Urinary bladder (tissue), 4 donors: ENCODE measurements at places on chromosomes 16 and 17.
A peak's percentile ranks its signal among the peaks of the same experiment; 100 is the strongest.

- no peak for DNase-seq
Measured at GRCh38 chr17:7223375-7223774, 3.6 kb downstream of the ACADVL start.

GRCh38 chr16:4217204-4218131 is 24.4 kb downstream of the SRL start:
- peak; percentile 73 for DNase-seq

- DNase-seq: no peak
Measured at GRCh38 chr17:69086641-69087040, 25.9 kb upstream of the ABCA9 start.

GRCh38 chr17:11598274-11599221 is at the start of gene DNAH9:
TSS of gene DNAH9 (plus strand) at chr17:11598470. CDS start at chr17:11598499, 29 bp downstream.
- DNase-seq: peak; percentile 92

DNA sequence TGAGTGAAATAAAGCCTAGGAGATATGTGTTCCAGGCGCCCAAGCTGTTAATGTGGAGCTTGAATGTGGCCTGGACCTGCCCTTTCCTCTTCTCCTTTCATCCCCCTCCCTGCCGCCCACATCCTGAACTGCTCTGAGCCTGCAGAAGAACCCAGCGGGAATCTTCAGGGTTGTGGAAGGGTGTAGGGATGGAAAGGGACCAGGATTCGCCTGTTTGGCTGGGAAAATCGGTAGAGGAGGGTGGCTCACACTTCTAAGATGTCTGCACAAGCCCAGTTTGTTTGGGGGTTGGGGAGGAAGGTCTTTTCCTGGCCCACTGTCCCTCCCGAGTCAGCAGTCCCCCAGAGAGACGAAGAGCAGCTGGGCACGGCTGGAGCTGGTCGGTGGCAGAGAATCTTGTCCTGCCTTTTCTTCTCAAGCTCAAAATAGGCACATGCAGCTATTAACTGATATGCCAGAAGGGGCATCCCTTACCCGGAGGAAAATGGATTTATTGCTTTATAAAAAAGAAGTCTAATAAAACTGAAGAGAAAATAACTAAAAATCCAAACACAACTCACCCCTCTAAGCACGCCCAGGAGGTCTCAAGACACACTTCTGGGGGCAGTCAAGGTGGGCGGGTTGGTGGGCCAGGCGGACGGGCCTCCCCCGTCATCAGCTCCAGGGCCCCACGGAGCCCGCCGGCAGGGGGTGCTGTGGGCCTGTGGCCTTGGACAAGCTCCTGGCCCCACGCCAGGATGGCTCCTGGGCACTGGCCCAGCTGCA is 11.5 kb upstream of the PITPNA start:
- no peak for DNase-seq

DNA sequence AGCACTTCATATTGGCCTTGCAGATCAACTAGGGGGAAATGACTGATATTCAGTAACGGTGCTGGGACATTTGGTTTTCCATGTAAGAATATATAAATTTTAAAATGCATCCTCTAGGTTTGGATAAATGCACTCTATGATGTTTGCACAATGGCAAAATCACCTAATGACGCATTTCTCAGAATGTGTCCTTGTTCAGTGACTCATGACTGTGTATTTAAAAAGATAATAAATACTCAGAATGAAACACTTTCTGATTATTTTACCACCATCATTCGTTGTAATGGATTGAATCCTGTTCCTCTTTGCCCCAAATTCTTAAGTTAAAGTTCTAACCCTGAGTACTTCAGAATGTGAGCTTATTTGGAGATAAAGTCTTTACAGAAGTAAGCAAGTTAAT is 17.2 kb upstream of the ADGRG1 start:
- no peak for DNase-seq

DNA sequence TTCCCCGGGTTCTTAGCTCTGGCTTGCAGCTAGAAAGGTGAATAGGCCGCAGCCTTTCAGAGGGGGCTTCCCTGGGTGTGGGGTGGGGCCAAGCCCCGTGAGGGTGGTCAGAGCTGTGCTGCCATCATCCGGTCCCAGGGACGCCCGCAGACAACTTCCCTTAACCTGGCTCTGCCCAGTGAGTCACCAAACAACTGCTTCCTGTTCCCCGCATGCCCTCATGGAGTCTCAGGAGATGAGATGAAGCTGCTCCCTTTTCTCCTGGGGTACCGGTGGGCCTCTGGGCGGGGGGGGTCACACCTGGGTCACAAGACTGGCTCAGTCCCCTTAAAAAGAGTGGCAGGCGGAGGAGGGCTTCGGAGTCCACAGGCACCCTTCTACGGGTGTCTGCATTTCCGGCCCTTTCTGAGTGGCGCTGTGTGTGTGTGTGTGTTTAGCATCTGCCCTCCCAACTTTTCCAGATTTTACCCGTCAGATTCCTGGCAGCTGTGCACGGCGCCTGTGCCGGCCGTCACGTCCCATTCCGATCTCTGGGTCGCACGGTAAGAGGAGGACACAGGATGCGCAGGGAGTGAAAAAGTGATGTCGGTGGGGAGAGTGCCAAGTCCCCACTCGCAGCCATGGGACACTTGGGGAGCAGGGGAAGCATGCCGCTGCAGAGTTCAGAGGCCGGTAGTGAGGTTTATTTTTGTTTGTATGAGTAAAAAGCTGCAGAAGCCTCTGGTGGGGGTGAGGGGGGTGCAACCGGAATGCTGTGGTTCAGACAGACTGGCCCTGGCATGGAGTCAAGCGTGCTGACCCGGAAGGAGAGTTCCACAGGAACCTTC is 16.8 kb downstream of the HIC1 start:
- DNase-seq: no peak

GRCh38 chr16:66619534-66620428 is 15.3 kb downstream of the CMTM3 start:
- no peak for DNase-seq
